ENCODE measurements at places on chromosomes 6 and 20.

DNA sequence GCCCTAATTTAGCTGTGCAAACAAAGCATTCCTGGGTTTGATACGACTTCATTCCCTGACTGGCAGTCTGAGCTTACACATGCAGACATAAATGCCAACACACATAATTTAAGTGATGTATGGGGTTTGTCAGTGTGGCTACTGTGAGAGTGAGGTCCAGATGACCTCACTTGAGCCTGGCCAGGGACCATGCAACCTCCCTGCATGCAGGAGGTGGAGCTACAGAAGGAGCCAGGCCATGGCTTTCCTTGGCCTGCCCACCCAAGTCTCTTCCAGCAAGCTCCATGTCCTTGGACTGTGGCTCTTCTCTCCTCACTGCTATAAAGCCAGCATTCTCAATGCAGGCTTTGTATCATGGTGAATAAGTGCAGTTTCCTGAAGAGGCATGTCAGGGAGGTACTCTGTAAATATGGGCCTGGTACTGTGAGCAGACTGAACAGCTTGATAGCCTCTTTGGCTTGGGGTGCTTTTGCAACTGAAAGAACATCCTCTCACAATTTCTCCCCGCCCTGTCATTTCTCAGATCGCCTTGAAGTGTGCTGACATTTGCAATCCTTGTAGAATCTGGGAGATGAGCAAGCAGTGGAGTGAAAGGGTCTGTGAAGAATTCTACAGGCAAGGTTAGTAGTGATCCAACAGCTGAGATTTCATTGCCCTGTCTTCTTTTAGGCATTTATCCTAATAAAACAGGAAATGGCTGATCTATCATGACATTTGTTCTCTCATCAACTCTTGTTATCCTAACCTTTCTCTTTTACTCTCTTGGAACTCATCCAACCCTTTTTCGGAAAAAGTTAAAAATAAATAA lies 69.2 kb downstream of the MTFR2 start:
- no peak for DNase-seq

GRCh38 chr20:48723308-48724264 lies 104.2 kb downstream of the PREX1 start:
- peak; percentile 46 for DNase-seq

GRCh38 chr6:47521961-47522360 lies 44.4 kb downstream of the CD2AP start:
- DNase-seq, result no peak

DNA sequence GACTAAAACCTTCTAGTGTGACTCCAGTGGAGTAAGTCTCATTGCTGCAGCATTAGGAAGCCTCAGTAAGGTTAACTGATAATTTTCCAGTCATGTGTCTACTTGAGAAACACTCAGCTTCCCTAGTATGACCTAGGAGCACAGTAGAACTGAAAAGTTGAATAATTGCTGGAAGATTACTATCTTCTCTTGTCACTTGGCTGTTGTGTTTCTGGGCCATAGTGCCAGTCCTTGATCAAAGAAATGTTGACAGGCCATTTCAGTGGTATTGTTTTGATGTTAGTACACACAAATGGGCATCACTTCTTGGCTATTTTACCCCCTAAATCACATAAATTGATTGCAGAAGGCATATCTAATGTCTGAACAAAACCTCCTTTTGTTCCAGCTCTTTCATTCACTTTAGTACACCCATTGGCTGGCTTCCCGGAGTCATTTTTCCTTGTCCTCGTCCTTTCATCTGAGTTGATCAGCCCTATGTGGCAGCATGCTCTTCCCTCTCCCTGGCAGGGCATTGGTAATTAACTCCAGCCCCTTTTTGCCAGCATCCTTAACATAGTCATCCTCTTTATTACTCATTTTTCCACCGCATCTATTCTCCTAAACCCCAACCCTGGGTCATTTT lies 6.0 kb downstream of the ENPP3 start:
- DNase-seq, result peak; percentile 2

DNA sequence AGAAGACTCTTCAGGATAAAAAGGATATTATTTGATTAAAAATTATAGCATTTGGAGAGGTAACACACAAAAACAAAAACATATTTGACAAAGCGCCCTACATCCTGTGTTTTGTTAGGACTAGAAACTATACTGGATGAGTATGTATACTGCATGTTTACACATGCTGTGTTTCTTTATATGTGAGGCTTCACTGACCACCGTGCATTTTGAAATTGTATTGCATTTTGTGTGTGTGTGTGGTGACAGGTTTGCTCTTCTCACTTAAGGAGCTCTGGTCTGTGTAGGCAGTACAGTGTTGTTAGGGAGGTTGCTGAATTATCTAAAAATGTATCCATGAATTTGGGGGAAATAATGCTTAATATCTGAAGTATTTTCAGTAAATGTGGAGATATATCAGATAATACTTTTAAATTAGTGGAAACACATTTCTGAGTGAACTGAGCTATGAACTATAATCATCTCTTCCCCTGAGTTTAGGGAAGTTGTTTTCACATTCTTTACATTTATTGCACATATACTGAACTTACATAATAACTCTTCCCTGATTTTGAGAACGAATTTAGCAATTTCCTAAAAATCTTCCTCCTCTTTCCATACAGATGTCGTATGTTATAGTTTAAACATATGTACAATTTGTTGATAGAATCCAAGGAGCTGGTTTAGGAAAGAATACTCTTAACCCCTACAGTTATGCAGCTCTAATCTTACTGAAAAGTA lies 43.3 kb downstream of the TMEM170B start:
- DNase-seq, result no peak

- no peak for DNase-seq
Observed at GRCh38 chr6:169787797-169788196, 36.4 kb downstream of the ERMARD start.

- no peak for DNase-seq
Observed at GRCh38 chr6:42637681-42638080, 73.9 kb downstream of the UBR2 start.

- DNase-seq, result no peak
Observed at GRCh38 chr6:50270415-50270814, 220.7 kb upstream of the DEFB112 start.

GRCh38 chr6:12064131-12064530 lies 52.0 kb downstream of the HIVEP1 start:
- DNase-seq, result no peak

DNA sequence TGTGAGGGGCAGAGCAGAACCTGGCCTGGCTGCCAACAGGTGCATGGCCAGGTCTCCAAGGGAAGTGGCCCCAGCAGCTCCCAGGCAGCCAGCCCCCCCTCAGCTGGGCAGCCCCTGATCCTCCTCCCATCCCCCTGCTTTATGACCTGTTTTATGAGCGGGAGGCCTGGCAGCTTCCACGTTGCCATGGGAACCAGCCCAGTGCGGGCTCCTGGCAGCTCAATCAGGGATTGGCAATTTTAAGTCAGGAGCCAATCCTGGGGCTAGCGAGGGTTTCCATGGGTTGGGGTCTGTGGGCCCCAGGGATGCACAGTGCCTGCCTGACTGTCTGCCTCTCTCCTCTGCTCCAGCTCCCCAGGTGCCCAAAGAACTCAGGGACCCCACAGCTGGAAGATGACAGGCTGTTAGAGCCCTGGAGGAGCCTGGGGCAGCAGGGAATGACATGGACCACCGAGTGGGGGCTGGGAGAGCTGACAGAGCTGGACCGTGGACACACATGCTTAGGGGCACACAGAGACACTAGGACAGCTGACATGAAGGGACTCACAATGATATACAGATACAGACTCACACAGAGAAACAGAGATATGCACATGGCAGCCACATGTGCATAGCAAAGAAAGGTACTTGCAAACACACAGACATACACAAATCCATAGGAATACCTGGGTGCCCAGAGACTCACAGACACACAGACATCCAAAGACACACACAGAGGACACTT lies 56.5 kb upstream of the SIRPA start:
- DNase-seq, result peak; percentile 28

- no peak for DNase-seq
Observed at GRCh38 chr6:113659762-113660404, 197.3 kb upstream of the MARCKS start.

- no peak for DNase-seq
Observed at GRCh38 chr6:25578538-25578937, 73.5 kb upstream of the SCGN start.

- no peak for DNase-seq
Observed at GRCh38 chr20:1241456-1241855, 15.6 kb downstream of the RAD21L1 start.

DNA sequence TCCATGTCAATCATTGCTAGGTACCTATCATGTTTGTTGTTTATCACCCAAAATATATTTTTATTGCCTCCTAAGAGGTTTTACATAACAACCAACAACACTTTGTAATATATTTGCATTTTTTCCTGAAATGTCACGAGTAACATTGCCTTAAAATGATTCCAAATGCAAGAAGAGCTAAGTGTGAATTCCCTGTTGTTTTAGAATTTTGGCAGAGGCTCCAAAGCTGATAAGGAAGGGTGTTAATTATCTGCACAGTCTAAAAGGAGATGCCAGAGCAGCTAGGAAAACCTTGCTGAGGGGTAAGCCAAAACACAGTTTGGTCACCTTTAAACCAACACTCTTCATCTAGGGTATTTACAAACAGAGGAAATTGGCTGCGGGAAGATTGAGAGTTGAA lies 201.9 kb upstream of the KCNQ5 start:
- no peak for DNase-seq

- DNase-seq, result no peak
Observed at GRCh38 chr6:42441697-42442081, 10.0 kb downstream of the TRERF1 start.

- DNase-seq, result no peak
Observed at GRCh38 chr6:134534708-134535149, 216.8 kb upstream of the SGK1 start.

DNA sequence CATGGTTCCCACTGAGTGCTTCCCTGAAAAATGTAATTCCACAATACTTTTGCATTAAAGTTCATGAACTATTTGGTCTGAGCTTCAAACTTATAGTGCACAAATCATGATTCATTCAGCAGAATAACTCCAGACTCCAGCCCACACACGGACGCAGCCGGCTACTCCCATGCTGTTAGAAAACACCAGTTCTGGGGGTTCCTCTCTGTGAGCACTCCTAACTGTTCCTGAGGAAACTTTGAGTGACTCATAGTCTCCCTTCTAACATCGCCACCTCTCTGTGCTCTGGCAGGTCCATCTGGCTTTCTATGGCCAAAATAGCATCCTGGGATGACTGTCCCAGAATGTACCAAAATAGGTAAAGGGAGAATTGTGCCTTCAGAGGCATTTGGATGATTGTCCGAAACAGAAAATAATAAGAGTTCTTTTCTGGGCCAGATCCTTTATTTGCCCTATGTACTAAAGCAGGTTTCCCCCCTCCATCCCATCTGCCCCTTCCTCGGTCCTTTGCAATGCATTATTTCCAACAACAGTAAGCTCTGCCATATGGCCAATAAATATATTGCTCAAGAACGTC lies 32.3 kb upstream of the LY86 start:
- DNase-seq, result no peak

GRCh38 chr6:10000551-10000950 lies 414.3 kb downstream of the TFAP2A start:
- DNase-seq, result no peak

DNA sequence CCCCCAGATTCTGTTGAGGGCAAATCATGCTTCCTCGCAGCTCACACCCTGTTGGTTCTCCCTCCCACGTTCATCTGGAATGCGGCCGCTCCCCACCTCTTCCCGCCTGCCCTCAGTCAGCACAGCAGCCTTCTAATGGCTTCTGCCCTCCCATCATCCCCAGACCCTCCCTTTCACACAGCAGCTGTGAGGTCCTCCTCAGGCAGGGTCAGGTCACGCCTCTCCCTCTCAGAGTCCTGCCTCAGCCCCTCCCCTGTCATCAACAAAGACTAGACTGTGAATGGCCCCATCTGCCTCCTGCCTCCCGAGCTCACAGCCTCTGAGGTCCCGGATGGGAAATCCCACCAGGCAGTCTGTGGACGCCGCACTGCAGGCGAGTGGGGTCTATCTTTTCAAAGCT lies 7.9 kb upstream of the BHLHE23 start:
- DNase-seq, result no peak

DNA sequence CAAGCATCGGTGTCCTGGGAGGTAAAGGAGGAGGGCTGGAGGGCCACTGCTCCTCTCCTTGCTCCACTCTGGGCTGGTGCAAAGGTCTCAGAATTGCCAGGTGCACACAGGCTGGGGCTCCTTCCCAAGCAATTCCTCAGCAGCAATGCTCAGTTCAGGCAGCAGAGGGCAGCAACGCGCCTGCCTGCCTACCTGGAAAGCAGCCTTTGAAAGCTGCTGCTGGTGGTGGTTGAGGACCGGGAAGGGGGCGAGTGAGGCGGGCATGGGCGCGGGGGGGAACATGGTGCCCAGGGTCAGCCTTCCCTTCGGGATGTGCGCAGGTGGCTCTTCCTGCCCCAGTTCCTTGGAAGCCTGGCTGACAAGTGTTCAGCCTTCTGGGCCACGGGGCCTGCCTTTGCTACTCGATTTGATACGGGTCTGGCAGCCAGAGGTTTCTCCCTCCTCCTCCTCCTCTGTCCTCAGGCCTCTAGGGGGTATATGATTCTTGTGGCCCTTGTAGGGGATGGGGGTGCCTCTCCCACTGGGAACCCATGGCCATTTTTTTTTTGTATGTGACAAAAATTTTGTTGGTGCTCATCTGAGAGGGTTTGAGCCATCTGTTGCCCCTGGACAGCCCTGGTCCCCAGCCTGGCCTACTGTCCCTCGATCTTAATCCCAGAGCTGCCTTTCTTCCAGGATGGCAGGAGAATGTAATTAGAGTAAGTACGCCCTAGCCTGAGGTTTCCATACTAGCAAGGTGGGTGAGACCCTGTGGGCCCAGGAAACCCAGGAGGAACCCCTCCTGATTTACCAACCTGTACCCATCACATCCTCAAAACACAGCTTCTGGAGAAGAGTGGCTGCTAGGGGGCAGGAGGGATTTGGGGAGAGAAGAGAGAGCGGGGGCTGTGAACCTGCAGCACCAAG lies 20.1 kb downstream of the MRPS18A start:
- DNase-seq, result peak; percentile 57

GRCh38 chr20:48812600-48813445 lies 15.0 kb downstream of the PREX1 start:
- DNase-seq, result no peak

DNA sequence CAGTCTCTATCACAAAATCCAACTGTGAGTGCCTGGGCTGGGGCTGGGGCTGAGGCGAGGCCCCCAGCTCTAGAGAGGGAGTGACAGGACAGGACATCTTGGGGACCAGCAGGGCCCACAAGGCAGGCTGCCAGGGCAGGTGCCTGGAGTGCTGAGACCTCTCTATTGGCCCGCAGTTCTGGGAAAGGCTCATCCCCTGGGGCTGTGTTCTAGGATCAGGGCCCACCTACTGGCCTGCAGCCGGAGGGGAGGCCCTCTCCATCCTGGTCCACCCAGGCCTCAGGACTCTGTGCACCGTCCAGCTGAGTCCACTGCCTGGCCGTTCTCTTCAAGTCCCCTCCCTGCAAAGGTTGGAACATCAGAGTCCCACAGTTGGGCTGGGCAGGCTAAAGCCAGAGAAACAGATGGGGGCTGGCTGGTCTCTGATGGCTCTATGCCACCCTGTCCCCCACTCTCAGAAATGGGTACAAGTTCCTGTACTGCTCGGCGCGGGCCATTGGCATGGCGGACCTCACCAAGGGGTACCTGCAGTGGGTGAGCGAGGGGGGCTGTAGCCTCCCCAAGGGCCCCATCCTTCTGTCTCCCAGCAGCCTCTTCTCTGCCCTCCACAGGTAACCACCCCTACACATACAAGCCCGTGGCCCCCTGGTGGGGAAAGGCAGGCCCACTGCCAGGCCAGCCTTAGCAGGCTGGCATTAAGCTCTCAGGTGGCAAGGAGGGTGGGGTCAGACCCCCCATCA lies 9.0 kb downstream of the EMILIN3 start:
- no peak for DNase-seq

Data from nucleus accumbens (tissue), 56 donors.